Gastroesophageal sphincter (tissue), 4 donors: ENCODE measurements at places on chromosomes 12 and 14.

GRCh38 chr14:90060965-90061684, 669 bp upstream of the KCNK13 start:
- ATAC-seq: no peak

- no peak for ATAC-seq
These were observed 8.4 kb upstream of the C12orf75 start for GRCh38 chr12:105322070-105322469.

- no peak for ATAC-seq
These were observed 10.5 kb downstream of the AKT1 start for GRCh38 chr14:104784846-104785707.

- no peak for ATAC-seq
These were observed 38.8 kb downstream of the FBXO21 start for GRCh38 chr12:117151403-117152031.

DNA sequence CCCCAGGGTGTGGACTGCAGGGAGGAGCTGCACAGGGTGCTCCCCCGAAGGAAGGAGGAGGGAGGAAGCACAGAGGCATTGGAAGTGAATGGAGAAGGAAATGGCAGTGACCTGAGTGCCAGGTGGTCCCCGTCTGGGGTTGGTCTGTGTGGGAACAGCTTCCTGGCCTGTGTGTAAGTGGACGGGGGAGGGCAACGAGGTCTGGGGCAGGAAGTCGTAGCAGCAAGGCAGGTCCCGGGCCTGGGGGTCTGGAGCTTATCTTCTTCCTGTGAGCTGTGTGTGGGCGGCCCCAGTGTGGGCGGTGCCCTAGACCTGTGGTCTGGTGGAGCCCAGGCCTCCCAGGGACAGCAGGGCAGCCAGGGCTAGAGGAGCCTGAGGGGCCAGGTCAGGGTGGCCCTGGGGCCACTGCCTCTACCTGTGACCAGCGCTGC, 382.1 kb downstream of the TMEM121 start:
- ATAC-seq: no peak

DNA sequence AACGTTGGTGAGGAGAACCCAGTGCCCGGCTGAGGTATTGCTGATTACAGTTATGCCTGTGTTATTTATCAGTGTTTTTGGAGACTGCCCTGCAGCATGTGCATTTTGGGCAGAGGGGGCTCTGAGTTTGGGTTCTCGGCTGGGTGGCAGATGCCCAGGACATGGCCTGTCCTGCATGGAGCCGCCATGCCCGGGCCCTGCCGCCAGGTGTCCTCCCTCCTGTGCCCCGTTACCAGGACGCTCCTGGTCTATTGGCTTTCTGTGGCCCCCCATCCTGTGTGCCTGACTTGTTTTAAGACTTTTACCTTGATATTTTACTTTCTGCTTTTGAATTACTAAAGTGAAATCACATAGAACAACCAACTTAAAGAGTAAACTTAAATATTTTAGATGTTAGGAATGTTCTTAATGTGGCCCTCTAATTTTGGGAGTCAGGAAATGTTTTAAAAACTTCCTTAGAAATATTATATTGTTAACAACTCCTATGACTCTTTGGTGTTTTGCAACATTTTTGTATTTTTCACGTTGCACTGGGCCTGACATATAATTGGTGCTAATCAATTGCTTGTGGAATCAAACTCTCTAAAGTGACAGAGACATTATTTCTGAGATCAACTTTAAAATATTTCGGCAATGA, 51.8 kb downstream of the PRIMA1 start:
- ATAC-seq: no peak

GRCh38 chr12:6053541-6053940, 70.9 kb downstream of the VWF start:
- no peak for ATAC-seq

GRCh38 chr12:9334964-9335363, 126.8 kb upstream of the PZP start:
- ATAC-seq: no peak

DNA sequence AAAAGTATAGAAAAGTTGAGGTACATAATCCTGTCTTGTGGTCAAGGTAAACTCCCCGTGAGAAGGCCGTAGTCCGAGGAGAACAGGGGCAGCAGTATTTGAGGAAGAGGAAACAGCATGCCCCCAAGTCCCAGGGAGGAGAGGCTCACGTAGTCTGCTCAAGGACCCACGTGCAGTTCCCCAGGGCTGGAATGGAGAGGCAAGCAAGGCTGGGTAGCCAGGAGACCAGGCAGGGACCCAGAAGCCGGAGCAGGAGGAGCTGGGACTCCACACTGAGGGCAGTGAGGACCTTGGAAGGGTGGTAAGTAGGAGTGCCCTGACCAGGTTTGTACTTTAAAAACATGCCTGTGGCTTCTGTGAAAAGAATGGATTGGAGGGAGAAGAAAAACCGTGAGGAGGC, 100.0 kb downstream of the EGLN3 start:
- no peak for ATAC-seq

- no peak for ATAC-seq
These were observed 157.5 kb upstream of the LRIG3 start for GRCh38 chr12:59077575-59078426.

GRCh38 chr14:76136476-76137110, 15.1 kb upstream of the GPATCH2L start:
- ATAC-seq: no peak
